ENCODE measurements at places on chromosomes 2 and 18.

- DNase-seq = no peak
Observed at GRCh38 chr2:16396171-16396570, 269.5 kb downstream of the CYRIA start.

GRCh38 chr2:137992039-137992646, 27.9 kb downstream of the HNMT start:
- DNase-seq = no peak

GRCh38 chr2:65212619-65213018, 15.0 kb upstream of the ACTR2 start:
- DNase-seq = no peak

DNA sequence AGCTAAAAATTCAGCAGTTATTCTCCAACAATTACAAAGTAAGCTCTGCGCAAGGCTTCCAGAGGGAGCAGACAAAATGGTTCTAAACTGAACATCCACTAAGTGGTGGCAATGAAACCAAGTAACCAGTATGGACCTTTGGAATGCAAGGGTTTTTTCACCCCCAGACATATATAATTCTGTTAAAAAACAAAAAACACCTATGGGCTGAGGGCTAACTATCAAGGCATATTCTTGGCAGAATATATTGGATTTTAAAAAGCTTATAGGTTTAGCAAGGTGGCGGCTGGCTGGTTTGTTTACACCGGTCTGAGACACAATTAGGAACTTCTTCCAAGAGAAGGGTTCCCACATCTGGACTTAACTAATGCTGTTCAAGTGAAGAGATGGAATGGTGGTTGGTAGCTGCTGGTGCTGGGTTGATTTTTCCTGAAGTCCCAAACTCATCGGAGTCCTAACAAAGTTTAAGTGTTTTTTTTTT, 2.8 kb downstream of the ZFP36L2 start:
- no peak for DNase-seq

GRCh38 chr18:43009674-43010073, 105.8 kb downstream of the RIT2 start:
- no peak for DNase-seq

- no peak for DNase-seq
Observed at GRCh38 chr18:62138461-62139235, 48.2 kb downstream of the PIGN start.

DNA sequence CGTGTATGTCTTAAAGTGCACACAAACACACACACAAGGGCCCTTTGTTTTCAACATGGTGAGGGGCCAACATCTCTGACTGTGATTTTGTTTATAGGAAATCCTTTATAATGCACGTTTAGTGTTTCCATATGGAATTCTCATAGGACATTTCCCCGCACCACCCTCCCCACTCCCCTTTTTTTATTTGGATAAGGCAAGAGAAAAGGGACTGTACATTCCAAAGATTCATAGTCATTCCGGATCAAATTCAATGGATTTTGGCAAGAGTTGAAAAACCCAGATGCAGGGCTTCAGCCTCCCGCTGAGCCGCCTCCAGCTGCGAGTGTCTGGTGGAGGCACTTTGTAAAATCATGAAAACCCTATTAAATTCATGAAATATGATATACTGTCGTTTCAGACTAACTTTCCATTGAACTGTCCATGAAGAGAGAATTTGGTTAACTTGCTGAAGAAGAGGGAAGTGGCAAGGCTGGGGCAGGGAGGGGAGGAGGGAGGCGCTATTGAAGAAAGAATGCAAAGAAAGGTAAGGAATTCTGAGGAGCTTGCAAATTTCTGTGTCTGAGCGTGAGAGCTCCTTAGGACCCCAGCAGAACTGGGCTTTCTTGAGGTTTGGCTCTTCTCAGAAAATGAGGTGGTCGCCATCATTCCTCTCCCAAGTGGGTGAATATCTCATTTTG, 25.8 kb upstream of the SLC14A2 start:
- DNase-seq = no peak

DNA sequence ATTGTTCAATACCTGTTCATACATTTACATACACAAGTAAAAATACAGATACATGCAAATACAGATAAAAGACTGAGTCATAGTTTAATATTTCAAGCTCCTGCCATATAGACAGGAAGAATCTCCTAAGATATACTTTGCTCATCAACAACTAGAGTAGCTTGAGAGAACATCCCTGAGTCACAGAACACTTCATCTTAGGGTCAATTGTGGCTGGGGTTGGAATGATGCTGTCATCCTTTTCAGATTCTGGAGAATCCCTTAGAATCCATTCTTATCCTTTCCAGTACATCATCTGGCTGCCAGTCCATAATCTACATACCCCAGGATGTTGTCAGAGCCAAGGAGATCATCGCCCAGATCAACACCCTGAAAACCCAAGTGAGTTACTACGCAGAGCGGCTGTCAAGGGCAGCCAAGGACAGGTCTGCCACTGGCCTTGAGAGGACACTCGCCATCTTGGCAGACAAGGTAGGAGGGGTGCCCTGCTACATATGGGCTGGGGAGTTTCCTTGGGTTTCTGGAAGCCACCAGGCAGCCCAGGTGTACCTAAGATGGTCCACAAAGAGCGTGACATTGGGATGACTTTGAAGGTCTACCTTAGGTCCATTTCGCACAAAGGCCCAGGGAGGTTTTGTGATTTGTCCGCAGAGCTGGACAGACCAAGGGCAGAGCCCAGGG, 55.7 kb downstream of the COA5 start:
- no peak for DNase-seq

GRCh38 chr18:54388203-54389142, 30.8 kb downstream of the C18orf54 start:
- DNase-seq = no peak

GRCh38 chr2:70173520-70173919, 17.3 kb downstream of the C2orf42 start:
- no peak for DNase-seq

- DNase-seq = no peak
Observed at GRCh38 chr2:4502230-4502843, 799.0 kb downstream of the DCDC2C start.

DNA sequence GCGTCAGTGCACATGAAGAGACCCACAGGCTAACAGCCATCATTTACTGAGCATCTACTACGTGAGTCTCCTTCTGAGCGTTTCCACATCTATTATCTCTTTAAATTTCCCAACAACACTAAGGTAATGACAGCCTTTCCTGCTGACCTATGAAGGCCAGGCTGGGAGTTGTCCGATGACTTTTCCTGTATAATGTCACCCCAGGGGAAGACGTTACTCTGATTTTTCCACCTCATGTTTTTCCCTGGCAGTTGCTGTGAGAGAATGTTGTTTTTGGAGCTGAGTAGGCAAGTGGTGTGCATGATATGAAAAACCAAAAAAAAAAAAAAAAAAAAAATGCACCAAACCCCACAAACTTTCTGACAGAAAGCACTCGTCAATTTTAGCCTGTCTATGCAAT, 207.6 kb downstream of the SLC8A1 start:
- no peak for DNase-seq

DNA sequence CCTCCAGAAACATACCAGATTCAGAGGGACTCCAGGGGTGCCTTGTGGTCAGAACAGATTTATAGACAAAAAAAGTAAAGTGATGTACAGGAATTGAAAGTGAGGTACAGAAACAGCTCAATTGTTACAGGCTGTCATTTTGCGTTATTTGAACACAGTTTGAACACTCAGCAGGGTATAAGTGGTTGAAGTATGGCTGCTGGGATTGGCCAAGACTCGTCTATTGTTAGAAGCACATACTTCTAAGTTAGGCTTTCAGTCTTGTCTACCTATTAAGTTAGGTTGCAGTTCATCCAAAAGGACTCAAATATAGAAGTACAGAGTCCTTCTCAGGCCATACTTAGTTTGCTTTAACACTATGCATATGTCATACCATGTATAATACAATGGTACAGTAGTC, 21.0 kb upstream of the GRB14 start:
- no peak for DNase-seq

Data from activated naive CD4-positive, alpha-beta T cell treated with Interleukin-2 at 50 U/mL for 16 hours (primary cell).